ENCODE measurements at places on chromosomes 1 and 21.

GRCh38 chr1:51215169-51215568, 20.9 kb upstream of the RNF11 start:
- DNase-seq = no peak

DNA sequence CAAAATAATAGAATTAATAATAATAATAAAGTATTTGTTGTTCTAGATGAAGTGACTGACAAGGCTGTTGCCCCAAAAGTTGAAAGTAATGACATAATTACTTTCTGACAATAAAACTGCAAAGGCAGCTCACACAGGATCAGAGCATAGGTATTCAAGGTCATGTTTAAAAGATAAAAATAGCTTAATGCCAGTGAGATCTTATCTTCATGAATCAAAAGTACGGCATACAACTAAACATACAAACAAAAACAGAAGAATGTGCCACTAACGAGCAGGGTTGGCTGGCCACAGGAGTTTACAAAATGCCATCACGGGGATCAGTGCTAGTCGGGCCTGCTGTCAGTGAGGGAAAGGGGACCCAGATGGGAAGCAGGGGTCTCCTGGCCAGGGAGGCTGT, 22.4 kb upstream of the TMPRSS2 start:
- DNase-seq = no peak

DNA sequence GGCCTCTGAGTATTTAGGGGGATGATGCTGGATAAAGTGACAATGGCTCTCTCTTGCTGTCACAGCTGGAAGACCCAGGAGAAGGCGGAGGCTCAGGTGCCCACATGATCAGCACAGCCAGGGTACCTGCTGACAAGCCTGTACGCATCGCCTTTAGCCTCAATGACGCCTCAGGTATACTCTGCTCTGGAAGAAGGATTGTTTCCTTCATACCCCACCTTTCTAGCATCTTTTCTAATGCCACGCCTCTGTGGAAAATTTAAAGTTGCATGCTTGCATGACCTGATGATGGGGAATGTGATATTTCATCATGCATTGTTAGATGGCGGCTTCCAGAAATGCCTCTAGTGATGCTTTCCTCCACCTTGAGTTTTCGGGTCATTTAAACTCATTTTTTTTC, 2.8 kb downstream of the MAP3K7CL start:
- DNase-seq = no peak

- peak; percentile 56 for DNase-seq
These were observed 66.1 kb downstream of the NID1 start for GRCh38 chr1:235998812-235999211.

DNA sequence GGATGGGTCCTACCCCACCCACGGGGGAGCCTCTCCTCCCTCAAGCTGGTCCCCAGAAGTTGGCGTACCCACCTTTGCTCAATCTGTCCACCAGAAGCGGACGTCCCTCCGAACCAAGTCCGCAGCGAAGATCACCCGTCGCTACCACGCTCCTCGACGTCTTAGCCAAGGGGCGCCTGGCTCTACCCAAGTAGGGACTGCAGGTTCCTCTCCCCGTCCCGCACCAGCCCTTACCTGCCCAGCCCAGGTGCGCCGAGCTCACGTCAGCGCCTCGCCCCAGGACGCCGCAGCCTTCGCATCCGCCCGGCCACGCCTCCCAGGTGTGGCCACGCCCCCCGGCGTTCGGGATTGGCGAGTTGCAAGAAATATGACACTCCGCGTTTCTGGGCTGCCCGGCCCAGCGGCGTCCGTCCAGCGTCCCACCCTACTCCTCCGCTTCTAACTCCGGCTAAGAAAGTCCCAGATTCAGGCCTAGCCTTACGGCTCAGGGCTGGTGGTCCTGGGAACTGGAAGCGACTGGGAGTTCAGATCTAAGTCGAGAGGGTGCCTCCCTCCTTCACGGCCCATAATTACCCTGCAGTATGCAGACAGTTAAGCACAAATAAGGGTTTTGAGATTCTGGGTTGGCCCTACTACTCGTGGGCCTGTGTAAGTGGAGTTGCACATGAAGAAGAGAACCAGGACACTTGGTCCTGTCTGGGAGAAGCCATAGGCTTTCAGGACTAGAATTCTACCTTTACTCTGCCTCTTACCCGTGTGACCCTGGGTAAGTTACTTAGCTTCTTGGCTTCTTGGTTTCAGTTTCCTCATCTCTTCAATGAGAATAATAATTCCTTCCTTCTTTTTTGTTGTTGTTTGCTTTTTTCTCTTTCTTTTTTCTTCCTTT, at the start of gene IRF6:
TSS of gene IRF6 (minus strand) at position 268 of the 886 bp plus-strand sequence. CDS start 4,729 bp downstream, outside the sequence.
- peak; percentile 94 for DNase-seq

DNA sequence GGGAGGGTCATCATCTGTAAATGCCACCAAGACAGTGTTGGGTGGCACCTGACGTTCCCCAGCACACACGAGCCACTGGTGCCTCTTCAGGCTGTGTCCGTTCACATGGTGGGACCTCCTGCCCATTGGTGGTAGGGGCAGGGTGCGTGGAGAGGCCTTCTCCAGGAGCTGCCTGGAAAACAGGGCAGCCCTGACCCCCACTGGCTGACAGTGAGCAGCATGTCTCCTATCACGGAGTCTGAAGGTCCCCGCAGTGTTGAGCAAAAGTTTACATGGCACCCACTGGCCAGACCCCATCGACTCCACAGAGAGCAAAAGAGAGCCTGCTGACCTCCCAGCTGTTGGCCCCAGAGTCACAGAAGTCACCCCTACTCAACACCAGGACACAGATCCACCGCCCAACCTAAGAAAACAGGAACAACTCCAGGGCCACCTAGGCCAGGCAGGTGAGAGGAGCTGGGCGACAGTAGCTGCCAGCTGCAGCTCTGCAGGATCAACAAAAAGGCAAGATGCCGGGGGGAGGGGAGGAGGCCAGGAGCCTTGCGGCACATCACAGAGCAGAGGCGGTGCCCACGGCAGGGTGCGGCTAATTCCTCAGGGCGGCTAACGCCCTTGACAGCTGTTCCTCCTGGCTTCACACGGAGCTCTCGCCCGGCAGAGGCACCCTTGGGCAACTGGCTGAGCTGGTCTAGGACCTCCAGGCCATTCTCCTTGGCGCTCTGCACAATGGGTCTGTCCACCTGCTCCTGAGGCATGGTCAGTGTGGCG, 14.4 kb upstream of the IFI6 start:
- DNase-seq = no peak

DNA sequence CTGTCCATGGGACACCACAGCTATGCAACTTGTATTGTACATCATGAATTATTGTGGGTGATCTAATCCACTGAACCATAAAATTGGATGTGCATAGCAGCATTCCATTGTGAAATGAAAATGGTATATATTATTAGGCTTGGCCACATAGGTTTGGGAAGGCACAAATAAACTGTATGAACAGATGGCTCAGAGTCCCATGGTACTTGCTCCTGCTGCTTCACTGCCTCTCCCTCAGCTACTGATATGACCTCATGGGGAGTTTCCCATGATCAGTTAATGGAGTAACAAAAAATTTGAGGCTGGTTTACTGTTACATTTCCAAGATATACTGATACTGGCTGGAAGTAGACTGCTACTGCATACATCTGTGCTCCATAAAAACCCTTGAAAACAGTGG, 152.7 kb upstream of the NEGR1 start:
- DNase-seq = no peak

- no peak for DNase-seq
These were observed 33.2 kb downstream of the CAMSAP2 start for GRCh38 chr1:200771625-200772555.

DNA sequence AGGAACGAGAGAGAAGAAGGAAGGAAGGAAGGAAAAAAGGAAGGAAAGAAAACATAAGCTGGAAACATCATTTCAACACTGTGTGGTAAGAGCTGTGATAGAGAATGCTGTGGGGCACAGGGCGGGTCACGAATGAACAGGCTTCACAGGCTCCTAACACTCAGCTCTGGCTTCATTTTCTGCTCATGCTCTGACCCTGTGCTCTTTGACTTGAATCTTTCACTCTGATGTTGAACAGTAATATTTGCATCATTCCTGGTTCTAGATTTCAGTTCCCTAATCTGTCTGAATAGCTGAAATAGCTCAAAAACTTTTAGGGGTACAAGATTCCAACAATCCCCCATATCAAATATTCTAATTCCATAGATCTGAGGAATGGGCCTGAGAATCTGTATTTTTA, 207.3 kb downstream of the LHX8 start:
- no peak for DNase-seq

DNA sequence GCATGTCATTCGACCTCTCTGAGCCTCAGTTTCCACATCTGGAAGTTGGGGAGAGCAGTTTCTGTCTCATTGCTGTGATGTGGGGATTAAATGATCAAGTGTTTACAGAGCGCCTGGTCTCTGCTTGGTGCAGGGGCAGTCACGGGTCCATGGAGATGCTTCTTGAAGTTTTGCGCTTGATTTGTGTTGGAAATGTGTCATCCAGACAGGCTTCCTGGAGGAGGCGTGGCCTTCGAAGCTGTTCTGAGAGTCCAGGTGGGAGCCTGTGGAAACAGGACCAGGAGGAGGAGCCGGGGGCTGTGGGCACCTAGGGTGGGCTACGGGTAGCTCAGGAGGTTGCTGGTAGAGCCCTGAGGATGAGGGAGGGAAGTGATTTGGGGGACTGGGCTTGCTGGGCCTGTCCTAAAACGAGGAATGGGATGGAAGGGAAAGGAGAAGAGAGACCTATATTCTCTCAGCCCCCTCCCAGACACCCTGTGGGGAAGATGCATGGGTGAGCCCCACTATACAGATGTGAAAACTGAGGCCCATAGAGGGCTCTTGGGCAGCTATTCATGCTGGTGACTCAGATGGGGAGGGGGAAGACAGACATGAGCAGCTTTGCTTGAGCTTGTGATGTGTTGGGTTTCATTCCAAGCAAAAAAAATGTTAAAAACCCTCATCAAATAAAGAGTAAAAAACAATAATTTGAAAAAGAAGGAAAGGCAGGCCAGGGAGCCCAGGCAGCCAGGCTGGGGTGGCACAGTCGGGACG, 107.2 kb upstream of the WNT4 start:
- DNase-seq = no peak

DNA sequence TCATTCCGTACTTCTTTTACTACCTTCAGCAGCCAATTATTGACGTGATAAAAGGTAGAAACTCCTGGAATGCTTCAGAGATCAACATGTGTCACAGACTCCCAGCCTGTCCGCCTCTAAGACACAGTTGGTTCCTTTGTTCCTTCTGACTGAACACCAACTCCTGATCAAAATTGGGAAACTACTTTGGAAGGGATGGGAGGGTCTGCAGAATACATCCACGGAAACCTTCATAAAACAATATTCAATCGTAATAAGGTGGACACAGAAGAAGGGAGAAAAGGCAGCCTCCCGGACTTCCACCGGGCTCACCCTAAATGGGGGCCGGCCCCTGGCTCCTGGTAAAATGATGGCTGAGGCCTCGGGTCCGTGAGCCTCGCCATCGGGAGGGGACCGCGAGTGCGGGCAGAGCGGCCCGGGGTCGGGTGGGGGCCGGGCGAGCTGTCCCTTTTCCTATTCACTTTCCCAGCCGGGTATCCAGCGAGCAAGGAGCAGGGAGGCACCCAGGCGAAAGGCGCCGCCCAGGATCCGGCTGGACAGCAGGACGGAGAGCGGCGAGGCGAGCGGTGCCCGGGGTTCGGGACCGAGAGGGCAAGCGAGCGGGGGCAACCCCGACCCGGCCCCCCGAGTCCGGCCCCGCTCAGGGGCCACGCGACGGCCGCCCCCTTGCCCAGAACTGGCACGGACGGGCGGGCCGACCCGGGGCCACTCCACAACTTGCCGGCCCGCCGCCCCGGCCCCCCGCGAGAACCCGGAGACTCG, 805 bp downstream of the NRIP1 start:
- DNase-seq = peak; percentile 45

DNA sequence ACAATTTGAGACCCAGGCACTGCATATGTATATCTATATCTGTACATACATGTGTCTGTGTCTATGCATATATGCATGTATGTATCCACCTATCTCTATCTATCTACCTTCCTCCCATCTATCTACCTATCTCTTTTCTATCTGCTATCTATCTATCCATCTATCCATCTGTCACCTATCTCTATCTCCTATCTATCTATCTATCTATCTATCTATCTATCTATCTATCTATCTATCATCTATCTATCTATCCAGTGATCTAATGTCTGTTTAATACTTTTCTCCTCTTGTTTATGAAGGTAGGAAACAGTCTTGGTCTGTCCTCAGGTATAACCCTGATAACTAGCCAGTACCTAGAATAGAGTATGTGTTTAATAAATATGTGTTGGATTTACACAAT, 25.9 kb downstream of the TNNT2 start:
- DNase-seq = no peak

GRCh38 chr1:63836830-63837229, 63.0 kb downstream of the ROR1 start:
- no peak for DNase-seq

DNA sequence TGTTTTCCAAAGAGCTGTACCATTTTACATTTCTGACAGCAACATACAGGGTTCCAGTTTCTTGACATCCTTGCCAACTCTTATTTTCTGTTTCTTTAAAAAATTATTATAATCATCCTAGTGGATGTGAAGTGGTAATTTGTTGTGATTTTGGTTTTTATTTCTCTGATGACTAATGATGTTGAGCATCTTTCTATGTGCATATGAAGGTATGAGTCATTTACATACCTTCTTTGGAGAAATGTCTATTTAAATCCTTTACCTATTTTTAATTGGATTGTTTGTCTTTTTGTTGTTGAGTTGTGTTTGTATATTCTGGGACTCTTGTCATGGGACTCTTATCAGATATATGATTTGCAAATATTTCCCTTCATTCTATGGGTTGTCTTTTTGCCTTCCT, 20.8 kb upstream of the MPC2 start:
- no peak for DNase-seq

DNA sequence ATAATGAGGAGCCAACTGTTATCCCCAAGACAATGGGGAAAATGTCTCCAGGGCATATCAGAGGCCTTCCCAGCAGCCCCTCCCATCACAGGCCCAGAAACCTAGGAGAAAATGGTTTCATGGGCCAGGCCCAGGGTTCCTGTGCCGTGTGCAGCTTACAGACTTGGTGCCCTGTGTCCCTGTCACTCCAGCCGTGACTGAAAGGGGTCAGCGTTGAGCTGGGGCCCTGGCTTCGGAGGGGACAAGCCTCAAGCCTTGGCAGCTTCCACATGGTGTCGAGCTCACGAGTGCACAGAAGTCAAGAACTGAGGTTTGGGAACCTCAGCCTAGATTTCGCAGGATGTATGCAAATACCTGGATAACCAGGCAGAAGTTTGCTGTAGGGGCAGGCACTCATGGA, 18.1 kb downstream of the SIPA1L2 start:
- DNase-seq = no peak

GRCh38 chr1:226085675-226086285, 23.3 kb downstream of the H3-3A start:
- DNase-seq = no peak

- peak; percentile 65 for DNase-seq
These were observed 13.6 kb upstream of the LAMTOR5 start for GRCh38 chr1:110420874-110421793.

DNA sequence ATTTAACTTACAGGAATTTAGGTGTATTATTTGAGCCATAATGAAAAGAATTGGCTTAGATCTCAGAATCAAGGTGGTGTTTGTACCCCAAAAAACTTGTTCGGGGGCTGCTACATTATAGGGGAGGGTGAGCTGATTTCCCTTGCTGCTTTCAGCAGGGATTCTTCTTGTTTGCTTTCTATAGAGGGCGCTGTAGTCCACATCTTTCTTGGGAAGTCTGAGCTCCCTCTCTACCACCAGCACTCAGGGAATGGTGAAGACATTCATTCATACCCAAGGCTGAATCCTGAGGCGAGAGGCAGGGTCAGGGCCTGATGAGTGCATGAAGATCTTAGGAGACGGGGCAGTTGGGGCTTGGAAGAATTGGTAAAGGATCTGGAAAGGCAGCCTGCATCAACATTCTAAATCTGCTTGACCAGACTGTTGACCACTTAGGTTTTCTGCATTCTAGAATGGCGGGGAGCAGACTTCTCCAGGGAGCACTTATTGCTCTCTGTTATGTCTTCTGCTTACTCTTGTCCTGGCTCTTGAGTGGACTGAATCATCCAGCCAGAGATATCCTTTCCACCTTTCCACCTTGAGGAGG, 18.9 kb downstream of the SPATA46 start:
- no peak for DNase-seq

Data from upper lobe of left lung (tissue), 6 donors.